Caco-2 (cell line): ENCODE measurements at places on chromosomes 7 and 10. TPM values are rescaled to one million over a fixed set of nuclear protein-coding genes. Genes with fewer than 3 reads are reported as not detected.

PDE1C gene
- total RNA-seq, result not detected in 2 replicates

DNA sequence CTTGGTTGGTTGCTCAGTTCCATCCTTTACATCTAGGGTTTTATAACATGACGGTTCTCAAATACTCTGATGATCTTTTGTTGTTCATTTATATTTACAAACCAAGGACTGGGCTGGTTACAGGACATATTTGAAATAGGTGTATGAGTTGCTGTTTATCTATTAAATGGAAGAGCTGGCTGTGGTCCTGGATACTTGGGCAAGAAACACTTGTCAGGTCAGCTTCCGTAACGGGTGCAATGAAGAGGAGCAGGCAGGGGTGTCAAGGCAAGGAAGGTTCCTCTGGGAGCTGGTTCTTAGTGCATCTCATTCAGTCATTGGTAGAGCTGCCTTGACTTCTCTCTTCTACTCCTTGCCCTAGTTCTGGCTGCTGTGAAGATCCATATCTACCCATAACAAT is 4.8 kb upstream of the TMEM26 start:
- DNase-seq, result no peak

- DNase-seq, result no peak
Measured at GRCh38 chr7:80591654-80592053, 46.8 kb upstream of the CD36 start.

- DNase-seq, result no peak
Measured at GRCh38 chr10:24642921-24643678, 80.6 kb downstream of the ARHGAP21 start.

OPALIN gene
- not detected in 2 replicates for total RNA-seq

DNA sequence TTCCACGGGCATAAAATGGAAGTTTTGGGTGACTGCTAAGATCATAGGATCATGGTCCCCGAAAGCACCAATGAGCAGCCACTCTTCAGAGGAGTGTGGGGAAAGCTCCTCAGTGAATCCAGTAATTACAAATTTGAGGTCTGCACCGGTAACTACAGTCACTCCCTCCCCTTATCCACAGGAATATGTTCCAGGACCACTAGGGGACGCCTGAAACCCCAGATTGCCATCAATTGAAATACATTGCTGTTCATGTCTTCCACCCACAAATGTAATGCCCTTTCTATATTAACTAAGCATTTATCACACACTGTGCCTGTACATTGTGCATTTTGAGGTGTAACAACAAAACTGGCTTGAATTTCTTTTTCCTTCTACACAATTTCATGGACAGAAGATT is 447.9 kb upstream of the PFKP start:
- DNase-seq, result peak; percentile 49

DNA sequence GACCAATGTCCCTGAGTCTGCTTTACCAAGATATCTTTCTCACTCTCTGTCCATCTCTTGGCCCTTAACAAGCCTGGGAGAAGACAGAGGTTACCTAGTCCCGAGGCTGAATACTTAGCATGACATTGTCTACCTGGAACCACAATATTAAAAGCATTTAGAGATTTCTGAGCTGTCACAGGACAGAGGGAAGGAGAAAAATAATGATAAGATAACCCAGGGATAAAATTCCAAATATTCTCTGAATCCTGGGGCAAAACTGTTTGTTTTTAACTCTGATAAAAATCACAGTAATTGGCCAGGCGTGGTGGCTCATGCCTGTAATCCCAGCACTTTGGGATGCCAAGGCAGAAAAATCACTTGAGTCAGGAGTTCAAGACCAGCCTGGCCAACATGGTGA is 12.0 kb upstream of the MAPK8 start:
- no peak for DNase-seq

DNA sequence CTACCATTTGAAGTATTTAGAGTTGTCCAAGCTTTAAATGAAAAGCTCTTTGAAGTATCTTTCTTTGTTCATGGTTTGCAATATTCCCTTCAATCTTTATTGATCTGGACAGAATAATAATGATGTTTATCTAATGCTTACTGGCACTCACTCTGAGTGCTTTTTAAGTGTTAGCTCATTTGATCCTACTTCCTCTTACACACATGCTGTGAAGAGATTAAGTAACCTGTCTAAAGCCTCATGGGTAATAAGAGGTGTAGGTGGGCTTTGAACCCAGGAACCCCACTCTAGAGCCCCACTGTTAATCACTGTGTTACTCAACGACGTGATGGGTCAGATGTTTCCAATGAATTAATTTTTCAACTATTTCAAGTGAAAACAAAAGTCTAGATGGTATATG is 31.1 kb upstream of the ADD3 start:
- no peak for DNase-seq

GRCh38 chr10:112232670-112233069 is 49.1 kb upstream of the GPAM start:
- DNase-seq, result no peak

- no peak for DNase-seq
Measured at GRCh38 chr10:104478380-104478779, 124.7 kb downstream of the CFAP58 start.

DDC gene
- total RNA-seq, result 75.9 and 87.0 TPM in 2 replicates

DNA sequence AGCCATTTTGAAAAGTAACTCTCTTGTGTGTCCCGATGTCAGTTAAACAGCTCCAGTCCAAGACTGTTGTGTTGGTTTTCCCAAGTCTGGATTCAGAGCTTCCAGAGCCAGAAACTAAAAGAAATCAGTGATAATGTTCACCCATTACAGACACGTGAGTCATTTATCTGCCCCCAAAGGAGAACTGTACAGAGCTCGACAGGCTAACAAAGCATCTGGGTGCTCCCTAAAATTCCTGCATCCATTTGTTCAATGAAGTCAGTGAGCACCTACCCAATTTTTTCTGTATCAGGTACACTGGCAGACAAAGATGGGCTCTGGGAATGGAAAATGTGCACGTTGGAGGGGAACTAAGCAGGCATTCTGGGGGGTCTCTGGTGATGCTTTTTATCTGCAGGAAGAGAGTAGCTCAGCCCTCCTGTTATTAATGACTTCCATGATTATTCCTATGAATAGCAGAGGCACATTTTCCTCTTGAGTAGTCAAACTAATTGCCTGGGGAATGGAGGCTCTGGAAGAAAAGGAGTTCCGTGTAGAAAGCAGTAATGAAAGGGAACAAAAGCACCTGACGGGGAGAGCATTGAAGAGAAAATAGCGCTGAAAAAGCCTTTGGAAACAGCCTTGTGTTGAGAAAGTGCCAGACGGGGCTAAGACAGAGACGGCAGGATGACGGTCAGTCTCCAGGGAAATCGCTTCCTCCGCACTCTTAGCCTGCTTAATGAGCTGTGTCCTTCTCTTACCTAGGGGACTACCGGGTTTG is 75.3 kb downstream of the GAD2 start:
- no peak for DNase-seq

ASCC1 gene
- total RNA-seq, result 60.1 and 73.7 TPM in 2 replicates

DNA sequence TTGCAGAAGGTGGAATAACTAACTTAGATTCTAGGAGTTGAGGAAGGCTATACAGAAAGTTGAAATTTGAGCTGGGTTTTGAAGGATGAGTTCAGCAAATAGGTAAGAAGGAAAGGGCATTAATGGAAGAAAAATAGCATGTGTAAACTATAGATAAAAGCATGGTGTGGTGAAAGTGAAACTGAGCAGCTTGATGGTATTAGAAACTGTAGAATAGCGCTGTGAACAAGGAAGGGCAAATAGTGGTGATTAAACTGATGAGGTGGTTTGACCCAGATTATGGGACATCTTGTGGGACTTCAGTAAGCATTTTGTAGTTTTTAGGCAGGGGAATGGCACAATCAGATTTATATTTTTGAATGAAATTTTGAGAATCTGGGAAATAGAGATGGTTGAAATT is 90.5 kb downstream of the EXOC6 start:
- no peak for DNase-seq

- DNase-seq, result no peak
Measured at GRCh38 chr7:44374007-44374763, 48.8 kb upstream of the CAMK2B start.

GRCh38 chr7:128176696-128177095 is 64.4 kb upstream of the LEP start:
- peak; percentile 65 for DNase-seq

- peak; percentile 62 for DNase-seq
Measured at GRCh38 chr7:100803398-100804161, 23.7 kb downstream of the EPHB4 start.

DNA sequence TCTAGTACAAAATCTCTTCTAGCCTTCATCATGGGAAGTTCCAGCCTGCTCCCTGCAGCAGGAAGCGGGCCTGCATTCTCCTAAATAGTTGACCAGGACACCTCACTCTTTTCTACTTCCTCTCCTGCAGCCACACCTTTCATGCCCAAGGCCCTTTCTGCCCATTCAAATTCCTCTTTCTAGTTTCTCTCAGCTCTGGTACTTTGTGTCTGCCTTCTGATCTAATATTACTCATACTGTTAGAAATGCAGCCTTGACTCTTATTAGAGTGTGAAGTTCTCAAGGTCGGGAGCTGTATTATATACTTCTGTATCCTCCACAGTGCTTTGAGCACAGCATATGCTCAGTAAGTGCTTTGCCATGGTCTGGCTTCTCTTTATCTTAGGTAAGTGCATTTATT is 103.1 kb downstream of the PRKCQ start:
- DNase-seq, result no peak

GRCh38 chr7:140316165-140316661 is 82.1 kb downstream of the SLC37A3 start:
- DNase-seq, result no peak

LIPN gene
- total RNA-seq, result not detected in 2 replicates

DNA sequence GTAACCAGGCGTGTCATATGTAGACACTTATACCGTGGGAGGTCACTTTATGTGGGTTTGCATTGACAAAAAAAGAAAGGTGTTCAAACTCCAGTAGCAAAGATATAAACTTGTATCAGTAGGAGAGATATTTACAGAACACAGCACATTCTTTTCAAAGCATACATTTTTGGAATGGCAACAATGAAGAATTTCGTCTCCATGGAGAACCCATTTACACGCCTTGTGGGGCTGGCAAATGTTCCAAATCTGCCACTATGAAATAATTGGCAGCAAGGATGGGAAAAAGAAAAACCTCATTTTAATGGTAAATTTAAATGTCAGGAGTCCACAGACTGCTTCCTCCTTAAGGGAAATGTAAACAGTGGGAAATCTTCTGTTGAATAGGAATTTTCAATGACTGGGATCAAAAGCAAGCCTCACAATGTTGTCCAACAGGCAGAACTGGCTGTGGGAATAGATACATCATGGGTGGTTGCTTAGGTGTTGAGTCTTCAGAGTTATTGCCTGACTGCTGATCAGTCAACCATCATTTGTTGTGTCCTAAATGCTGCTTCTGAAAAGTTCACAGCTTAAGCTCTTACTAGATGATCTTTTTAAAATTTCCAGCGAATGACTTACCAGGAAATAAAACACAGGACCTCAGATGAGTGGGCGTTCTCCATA is 256.6 kb upstream of the SEMA3C start:
- peak; percentile 78 for DNase-seq

- DNase-seq, result peak; percentile 77
Measured at GRCh38 chr7:45923290-45923689, 2.2 kb upstream of the IGFBP3 start.

DNA sequence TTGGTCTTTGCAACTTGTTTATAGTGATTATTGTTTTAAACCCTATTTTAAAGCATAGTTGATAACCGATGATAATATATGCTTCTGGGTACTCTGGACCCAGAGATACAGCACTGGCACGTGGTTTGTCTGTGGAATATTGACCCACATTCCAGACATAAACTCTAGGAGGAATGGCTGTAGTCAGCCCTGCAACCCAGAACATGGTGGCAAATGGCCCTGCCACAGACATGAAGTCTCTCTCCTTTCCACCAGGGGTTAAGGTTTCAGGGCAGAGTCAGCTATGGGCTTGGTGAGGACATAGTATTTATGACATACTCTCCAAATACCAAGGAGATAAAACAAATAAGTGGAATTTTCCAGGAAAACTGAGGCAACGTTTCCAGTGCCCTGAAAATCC is 83.6 kb downstream of the NAMPT start:
- DNase-seq, result no peak

GRCh38 chr7:69193061-69193460 is 405.2 kb upstream of the AUTS2 start:
- DNase-seq, result no peak

GRCh38 chr10:82402906-82403401 is 528.0 kb downstream of the NRG3 start:
- no peak for DNase-seq

DNA sequence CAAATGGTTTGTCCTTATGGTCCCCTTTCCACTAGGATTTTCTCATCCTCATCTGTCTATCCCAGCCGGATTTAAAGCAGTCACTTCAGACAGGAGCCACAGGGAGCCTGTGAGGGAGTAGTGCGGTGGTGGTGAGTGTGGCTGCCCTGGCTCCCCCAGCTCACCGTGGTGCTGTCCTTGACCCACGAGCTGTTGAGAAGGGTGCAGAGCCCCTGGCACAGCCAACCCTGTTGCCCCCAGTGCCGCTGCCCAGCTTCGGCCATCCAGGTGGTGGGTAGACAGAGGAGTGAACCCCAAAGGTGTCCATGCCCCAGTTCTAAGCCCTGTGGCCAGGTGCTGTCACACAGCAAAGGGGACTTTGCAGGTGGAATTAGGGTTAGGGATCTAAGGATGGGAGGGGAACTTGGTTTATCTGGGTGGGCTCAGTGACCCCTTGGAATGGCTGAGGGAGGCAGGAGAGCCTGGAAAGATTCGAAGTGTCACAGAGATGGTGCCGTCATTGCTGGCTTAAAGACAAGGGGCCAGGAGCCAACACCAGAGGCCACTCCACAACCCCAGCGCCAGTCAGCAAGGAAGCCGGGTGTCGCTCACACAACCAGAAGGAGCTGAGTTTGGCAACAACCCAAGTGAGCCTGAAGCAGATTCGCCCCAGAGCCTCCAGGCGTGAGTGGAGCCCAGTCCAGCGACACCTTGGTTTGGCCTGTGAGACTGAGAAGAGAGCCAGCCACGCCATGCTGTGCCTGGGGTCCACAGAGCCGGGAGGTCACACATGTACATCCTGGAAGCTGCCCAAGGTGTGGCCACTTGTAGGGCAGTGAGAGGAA is 142.4 kb downstream of the ADCY1 start:
- no peak for DNase-seq

DNA sequence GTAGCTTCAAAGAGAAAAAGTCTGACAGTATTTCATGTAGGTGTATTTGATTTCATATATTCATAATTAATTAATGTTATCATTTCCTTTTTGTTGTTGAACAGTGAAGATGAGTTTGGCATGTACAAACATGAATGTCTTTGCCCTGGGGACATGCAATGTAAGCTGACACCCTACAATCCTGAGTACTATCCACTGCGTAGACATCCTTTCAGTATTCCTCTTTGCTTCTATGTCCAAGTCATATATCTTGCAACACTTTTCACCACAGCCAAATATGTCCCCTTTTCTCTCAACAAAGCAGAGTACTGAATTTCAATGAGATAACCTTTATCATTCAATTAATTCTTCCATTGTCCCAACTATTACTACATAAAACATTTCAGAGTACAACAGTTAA is 93.6 kb downstream of the GPR37 start:
- DNase-seq, result no peak

DNA sequence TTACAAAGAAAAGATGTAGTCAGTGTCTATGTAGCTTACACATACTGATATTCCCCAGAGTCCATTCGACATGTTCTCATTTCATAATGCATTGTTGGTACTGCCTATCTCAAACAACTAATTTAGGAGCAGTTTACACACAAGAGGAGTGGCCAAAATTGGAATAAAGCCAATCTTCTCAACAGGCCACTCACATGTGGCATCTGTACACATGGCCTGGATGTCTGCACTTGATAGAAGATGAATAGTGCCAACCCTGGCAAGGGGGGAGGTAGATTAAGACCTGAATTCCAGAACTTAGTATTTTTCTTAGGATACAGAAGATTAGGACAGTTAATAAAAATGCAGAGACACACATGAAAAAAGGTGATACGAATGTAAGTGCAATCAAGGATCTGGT is 125.3 kb upstream of the STARD3NL start:
- no peak for DNase-seq
